Activated CD8-positive, alpha-beta memory T cell treated with anti-CD3 and anti-CD28 coated beads for 1 hour (primary cell): ENCODE measurements at places on chromosomes 13 and 19.

DNA sequence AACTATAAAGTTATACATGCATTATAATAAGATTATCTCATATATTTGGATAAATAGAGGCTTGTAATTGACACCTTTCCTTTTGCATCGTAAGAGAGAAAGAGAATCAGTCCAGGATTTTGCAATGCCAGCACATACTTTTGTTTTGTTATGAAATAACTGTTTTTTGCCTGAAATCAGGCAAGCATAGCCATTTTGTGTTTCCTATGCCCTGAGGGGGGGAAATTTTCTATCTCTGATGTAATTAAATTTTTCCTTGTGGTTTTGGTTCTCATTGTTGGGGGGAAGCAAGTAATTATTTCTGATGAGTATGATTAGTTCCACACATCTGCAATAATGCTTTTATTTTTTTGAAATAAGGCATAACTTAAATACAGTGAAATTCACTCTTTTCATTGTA lies 229.4 kb downstream of the NDFIP2 start:
- no peak for DNase-seq

- DNase-seq: no peak
Observed at GRCh38 chr13:27120811-27121210, 50.8 kb downstream of the USP12 start.

- peak; percentile 72 for DNase-seq
Observed at GRCh38 chr19:46542428-46543230, 47.0 kb upstream of the PNMA8B start.

DNA sequence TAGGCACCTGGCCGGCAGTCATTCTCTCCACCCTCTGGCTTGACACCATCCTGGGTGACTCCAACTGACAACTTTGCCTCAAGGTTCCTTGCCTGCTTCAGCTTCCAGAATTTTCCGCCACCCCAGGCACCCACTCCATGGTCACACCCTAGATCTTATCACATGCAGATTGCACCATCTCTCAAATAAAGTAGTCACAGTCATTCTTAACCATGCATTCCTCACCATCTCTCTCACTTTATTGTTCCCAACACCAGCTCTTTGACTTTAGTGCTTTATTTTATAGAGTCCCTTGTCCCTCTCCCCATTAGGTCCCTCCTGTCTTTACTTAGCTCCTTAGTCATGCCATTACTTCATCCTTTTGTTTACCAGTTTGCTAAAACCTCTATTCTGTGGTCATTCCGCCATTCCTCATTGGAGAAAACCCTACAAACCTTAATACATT lies 351.7 kb downstream of the SPRY2 start:
- no peak for DNase-seq

- DNase-seq: no peak
Observed at GRCh38 chr13:106530171-106530851, 5.2 kb downstream of the EFNB2 start.

DNA sequence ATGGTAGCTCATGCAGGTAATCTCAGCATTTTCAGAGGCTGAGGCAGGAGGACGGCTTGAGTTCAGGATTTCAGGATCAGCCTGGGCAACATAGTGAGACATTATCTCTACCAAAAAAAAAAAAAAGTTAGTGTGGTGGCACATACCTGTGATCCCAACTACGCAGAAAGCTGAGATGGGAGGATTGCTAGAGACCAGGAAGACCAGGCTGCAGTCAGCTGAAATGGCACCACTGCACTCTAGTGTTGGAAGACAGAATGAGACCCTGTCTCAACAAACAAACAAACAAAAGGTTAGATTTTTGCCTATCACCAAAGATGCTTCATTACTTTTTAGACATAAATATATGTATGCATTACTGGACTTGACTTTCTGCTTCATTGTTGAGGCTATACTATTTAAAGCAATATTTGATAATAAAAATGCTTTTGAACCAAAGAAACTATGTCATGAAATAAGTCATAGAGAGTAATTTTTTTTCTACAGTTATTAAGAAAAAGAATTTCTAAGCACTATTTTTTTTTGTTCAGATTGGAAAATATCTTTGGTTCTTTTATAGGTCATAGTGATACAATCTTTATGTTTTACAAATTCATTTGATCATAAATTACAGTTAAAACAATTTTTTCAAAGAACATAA lies 1180.1 kb upstream of the ATXN8OS start:
- DNase-seq: no peak

- no peak for DNase-seq
Observed at GRCh38 chr19:17790059-17790780, 4.7 kb upstream of the B3GNT3 start.

- DNase-seq: no peak
Observed at GRCh38 chr19:33763633-33764371, 32.9 kb upstream of the KCTD15 start.

GRCh38 chr13:51601601-51602565 lies 17.6 kb downstream of the WDFY2 start:
- DNase-seq: no peak

DNA sequence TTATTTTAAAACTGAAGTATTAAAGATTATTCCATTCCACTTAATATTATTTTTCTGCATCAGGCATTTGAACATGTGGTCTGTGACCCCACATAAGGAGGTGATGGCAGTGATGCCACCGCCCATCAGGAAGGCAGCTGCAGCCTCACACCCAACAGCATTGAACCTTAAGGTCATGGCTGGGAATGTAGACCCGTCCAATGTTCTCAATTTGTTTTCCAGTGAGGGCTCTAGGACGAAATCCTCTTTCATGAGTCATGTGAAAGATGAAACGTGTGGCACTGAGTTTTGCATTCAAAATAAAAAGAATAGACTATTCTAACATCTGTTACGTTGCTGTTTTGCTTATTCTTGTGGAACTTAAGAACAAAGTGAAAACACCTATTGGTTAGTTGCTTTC lies 74.5 kb upstream of the ANKRD10 start:
- DNase-seq: no peak

- DNase-seq: no peak
Observed at GRCh38 chr13:112893570-112894422, 75.2 kb upstream of the MCF2L start.

DNA sequence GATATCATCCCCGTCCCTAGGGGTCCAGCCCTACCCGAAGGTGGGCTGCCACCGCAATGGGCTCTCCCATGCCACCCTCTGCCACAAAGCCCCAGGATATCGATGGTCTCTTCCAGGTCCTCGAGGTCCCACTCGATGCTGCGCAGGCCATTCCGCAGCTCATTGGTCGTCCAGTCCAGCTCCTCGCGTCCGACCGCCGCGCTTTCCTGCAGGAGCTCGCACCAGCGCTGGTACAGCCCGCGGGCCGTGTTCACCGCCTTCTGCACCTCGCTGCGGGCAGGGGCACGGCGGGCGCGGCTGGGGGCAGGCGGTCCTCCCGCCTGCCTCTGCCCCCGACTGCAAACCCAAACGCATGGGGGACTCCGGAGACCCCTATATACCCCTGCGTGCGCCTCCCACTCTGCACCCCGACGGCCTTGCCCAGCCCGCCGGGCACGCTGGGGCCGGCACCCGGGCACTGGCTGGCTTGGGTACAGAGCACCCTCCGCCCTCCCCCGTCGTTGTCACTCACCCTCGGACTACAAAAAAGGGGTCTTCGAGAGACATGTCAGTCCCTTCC lies 468 bp downstream of the STX10 start:
- no peak for DNase-seq

DNA sequence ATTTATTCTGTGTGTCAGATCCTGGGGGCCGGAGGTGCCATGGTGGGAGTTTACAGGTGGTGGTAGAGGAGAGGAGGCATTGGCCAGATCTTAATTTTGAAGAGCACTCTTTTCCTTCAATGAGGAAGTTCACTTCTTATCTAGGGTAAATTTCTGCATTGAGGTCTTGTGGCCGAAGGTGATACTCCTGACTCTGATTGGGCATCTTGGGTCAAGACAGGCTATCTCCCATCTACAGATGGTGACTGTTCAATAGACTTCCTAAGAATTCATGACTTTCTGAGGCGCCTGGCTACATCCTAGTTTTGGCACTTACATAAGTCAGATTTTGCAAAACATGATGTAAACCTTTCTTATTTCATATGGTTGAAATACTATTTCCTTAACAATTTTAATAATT lies 135.2 kb downstream of the SUCLA2 start:
- no peak for DNase-seq

GRCh38 chr13:27919659-27919933 lies 204 bp upstream of the PDX1 start:
- no peak for DNase-seq

DNA sequence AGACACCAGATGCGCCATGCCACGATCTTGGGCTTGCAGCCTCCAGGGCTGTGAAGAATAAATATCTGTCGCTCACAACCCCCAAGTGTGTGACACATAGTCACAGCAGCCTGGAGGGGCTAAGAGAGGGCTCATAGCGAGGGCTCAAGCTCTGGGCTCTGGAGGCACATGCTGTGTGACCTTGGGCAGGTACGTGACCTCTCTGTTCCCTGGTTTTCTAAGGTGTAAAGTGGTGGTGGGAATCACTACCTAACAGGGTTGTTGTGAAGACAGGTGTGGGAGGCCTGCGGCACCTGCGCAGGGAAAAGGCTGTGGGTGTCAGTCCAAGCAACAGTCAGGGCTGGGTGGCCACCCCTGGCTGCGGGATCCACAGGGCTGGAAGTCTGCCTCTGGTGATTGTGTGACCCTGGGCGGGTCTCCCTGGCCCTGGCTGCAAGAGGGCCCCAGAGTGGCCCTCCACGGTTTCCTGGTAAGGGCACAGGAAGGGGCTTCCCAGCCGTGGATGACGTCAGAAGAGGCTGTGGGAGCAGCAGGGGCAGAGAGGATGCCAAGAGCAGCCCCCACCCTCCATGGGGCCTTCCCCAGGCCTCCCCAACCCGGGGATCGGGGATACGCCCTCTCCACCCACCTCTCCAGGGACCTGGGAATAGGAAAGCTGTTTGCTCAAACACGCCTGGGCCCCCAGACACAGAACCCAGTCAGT lies 218.8 kb upstream of the SGCG start:
- DNase-seq: no peak

DNA sequence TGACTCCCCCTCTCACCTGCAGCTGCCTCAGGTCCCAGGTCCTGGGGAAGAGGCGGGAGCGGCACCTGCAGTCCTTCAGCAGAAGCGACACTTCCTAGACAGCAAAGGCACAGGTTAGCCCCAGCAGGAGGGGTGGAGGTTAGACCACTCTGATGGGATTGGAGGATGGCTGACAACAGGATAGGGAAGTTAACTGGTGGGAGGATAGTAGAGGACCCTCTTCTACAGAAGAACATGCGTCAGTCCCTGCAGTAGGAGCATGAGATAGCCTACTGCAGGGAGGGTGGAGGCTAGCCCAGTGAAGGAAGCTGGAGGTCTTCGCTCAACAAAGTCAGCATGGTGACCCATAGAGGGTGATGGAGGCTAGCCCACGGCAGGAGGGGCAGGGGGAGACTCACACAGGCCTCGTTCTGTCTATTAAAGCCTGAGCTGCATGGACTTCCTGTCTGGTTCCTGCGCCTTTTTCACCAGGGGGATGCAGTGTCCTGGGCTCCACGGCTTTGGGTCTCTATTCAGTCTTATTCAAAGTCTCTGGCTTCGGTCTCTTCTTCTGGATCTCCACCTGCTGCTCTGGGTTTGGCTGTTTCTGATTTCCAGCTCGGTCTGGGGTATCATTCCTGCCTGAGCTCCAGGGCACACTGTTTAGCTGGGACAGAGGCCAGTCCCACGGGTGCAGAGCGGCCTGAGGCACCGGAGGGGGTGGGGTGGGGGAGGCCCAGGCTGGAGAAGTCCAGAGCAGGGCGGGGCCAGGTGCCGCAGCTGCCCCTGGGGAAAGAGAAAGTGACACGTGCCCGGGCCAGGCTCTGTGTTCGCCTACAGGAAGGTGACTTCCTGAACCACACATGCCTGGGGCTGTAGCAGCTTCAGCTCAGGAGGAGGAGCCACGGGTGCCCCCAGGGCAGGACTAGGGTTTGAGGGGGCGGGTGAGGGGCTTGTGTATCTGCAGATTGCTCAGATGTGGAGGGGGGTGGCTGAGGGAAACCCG lies 7.3 kb downstream of the IFNL3 start:
- DNase-seq: no peak

DNA sequence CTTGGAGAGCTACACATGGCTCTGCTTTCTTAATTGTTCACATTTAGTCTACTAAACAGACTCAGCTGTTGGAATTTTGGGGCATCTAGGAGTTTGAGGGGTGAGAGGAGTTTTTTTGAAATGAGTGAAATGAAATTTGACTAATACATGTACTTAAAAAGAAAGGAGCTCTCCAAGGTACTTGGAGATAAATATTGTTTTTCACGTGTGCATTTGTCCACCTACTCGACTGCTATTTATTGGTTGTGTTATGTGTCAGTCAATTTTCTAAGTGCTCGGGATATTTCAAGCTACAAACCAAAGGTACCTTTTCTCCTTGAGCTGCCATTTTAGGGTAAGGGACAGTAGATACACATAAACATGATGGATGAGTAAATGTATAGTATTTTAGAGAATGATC lies 697.0 kb downstream of the LIG4 start:
- DNase-seq: no peak

DNA sequence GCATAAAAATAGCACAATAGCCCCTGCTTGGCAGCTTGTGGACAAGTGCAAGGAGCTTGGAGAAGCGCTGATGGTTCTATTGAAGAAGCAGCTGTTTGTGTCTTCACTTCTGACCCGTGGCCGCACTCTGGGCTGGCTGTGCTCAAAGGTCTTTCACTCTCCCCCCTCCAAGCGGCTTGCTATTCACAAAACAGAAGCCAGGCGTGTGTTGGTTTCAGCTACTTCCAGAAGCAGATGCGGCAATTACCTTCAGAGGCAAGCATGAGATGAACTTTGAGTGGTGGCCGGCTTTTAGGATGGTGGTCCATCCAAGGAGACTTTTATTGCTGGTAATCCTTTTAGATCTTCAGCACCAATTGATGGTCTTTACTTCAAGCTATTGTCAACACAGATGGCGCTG lies 188.5 kb upstream of the ARGLU1 start:
- DNase-seq: no peak

DNA sequence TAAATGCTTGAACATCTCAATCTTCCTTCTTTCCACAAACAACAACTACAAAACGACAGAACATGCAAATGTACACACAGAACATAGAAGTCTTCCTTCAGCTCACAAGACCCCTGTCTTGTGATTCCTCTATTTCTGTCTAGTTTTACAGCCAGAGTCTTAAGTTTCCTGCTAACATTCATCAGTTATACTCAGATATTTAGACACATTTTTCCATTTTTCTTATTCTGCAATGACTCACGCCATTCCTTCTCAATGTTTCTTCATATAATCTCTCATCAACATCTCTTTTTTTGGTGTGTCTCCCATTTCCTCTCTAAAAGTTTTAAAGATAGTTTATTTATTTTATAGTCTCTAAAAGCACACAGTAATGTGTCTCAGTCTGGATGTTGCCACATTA lies 1872.9 kb upstream of the PCDH20 start:
- DNase-seq: no peak

GRCh38 chr13:64028551-64028950 lies 2612.9 kb upstream of the PCDH20 start:
- no peak for DNase-seq

GRCh38 chr13:32751340-32751739 lies 165.1 kb downstream of the PDS5B start:
- DNase-seq: no peak

GRCh38 chr13:89660752-89661151 lies 1686.7 kb upstream of the MIR17HG start:
- no peak for DNase-seq

- DNase-seq: no peak
Observed at GRCh38 chr19:650121-650520, 10.4 kb downstream of the FGF22 start.

- no peak for DNase-seq
Observed at GRCh38 chr19:52662631-52663030, 24.5 kb upstream of the ZNF83 start.

GRCh38 chr19:33704271-33704670 lies 82.5 kb downstream of the CHST8 start:
- DNase-seq: no peak
